Pancreas (tissue), 10 donors: ENCODE measurements at places on chromosomes 12 and 14. TPM values are rescaled to one million over a fixed set of nuclear protein-coding genes. Genes with fewer than 3 reads are reported as not detected.

GRCh38 chr12:57731411-57732080 lies 7.0 kb downstream of the AGAP2 start:
- no peak for DNase-seq
- H3K4me1 ChIP-seq: peaks cover 5% of the 10 kb centered on the region
- H3K27ac ChIP-seq: no peak overlapping the region
- H3K4me3 ChIP-seq: no peak overlapping the region

DNA sequence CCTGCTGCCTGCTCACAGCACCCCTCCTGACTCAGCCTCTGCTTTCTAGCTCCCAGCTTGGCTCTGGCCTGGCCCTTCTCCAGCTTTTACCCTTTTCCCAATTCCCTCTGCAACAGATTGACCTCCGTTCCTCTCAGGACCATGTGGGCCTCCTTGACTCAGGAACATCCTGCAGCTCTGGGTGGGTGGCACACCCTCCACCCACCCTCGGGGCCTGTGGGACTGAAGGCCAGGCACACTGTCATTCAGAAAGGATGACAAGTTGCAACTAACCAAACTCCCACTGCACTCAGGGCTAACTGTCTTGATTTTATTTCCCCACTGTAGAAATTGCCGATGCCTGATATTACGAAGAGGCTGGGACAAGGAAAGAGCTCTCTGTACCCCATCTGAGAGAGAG lies 59.4 kb downstream of the HELB start:
- DNase-seq: no peak
- no peak overlapping the region for H3K4me3 ChIP-seq
- no peaks in the 10 kb centered on the region for H3K27me3 ChIP-seq
- H3K36me3 ChIP-seq: no peaks in the 10 kb centered on the region
- H3K27ac ChIP-seq: no peak overlapping the region

GRCh38 chr12:106747973-106748436 lies 26.5 kb upstream of the RIC8B start:
- no peaks in the 10 kb centered on the region for H3K36me3 ChIP-seq
- H3K4me1 ChIP-seq: no peaks in the 10 kb centered on the region
- DNase-seq: no peak

DNA sequence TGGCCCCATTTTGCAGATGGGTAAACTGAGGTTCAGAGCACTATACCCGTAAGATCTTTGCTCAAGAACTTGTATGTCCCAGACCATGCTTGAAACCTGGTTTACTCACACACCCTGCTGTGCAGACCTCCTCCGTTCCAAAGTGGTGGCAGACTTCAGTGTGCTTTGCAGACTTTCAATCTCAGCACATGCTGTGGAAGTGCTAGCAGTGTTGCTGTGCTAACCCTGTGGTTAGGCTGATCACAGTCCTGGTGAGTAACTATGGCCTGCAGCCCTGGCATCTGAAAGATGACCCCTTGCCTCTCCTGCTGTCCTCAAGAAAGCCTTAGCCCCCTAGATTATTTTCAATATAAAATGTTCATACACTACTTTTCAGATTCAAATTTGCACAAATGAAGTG lies 450.6 kb downstream of the DPF3 start:
- H3K27ac ChIP-seq: no peak overlapping the region
- no peak overlapping the region for H3K4me3 ChIP-seq
- no peaks in the 10 kb centered on the region for H3K36me3 ChIP-seq
- H3K27me3 ChIP-seq: no peaks in the 10 kb centered on the region
- DNase-seq: no peak
- no peaks in the 10 kb centered on the region for H3K4me1 ChIP-seq

DNA sequence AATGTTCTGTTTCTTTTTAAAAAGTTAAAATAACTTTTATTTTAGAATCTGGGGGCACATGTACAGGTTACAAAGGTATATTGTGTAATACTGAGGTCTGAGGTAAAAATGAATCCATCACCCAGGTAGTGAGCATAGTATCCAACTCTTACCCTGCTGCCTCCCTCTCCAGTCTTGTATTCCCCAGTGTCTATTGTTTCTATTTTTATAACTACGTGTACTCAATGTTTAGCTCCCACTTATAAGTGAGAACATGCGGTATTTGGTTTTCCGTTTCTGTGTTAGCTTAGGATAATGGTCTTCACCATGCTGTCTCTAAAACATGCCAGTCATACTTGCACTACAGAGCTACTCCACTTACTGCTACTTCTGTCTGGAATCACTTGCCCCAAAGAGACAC lies 8.4 kb downstream of the FBXO33 start:
- H3K4me3 ChIP-seq: no peak overlapping the region
- H3K4me1 ChIP-seq: peaks cover 7% of the 10 kb centered on the region
- H3K36me3 ChIP-seq: no peaks in the 10 kb centered on the region

GRCh38 chr12:57869298-57869926 lies 22.9 kb upstream of the CTDSP2 start:
- DNase-seq: no peak
- H3K4me3 ChIP-seq: no peak overlapping the region
- no peak overlapping the region for H3K27ac ChIP-seq

DNA sequence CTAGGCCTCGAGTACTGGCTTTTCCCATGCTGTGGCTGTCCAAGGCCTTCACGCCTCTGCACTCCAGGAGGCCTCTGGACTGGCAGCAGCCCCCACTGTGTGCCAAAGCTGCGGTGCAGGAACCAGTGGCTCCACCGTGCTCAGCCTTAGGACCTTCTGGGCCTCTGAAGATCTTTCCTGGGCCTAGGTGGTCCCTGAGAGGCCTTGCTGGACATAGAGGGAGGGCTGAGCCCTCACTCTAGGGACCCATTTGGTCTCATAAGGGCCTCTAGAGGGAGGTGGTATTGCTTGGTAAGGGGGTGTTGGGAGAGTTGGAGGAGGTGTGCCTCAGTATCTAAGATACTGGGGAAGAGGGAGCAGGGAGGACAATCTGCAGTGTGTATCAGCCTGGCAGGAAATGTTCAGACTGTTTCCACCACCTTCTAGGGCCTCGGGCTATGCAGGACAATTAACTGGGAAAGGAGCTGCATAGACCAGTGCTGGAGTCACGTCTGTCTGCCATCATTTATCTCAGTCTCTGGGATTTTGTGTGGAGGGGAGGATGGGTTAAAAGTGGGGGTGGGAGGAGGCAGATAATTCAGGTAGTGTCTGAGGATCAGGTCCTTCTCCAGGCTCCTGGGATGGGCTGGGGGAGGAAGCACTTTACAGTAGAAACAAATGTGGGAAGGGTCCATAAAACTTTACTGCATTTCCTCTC lies 2.9 kb downstream of the HOXC5 start:
- no peaks in the 10 kb centered on the region for H3K36me3 ChIP-seq
- peaks cover 13% of the 10 kb centered on the region for H3K27me3 ChIP-seq
- no peak overlapping the region for H3K27ac ChIP-seq
- no peak for DNase-seq
- no peak overlapping the region for H3K4me3 ChIP-seq
- H3K4me1 ChIP-seq: no peaks in the 10 kb centered on the region

DNA sequence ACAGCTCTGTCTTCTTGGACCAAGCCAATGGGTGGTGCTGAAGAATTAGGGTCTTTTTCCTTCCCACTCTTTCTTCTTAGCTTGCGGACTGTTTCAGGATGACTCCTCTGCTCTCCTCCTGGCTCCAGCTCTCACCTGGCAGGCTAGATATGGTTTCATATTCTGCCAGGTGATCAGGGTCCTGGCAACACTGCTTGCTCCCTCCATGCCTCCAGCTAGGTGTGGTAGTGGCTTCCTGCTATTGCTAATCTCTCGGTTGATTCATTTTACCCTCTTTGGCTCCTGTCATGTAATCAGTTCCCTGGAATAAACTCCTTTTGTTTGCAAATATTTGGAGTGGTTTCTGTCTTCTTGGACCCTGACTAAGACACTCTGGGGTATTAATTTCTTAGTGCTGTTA lies 4.3 kb upstream of the GZMH start:
- no peak overlapping the region for H3K27ac ChIP-seq
- no peak for DNase-seq
- no peaks in the 10 kb centered on the region for H3K27me3 ChIP-seq
- no peaks in the 10 kb centered on the region for H3K4me1 ChIP-seq

GRCh38 chr14:20848955-20849570 lies 42.1 kb upstream of the RNASE3 start:
- no peaks in the 10 kb centered on the region for H3K36me3 ChIP-seq
- H3K4me3 ChIP-seq: no peak overlapping the region
- peak overlapping the region; percentile 4 for H3K27ac ChIP-seq
- H3K27me3 ChIP-seq: no peaks in the 10 kb centered on the region
- DNase-seq: no peak

- no peaks in the 10 kb centered on the region for H3K27me3 ChIP-seq
- H3K36me3 ChIP-seq: no peaks in the 10 kb centered on the region
- no peak overlapping the region for H3K27ac ChIP-seq
- no peak for DNase-seq
- no peaks in the 10 kb centered on the region for H3K4me1 ChIP-seq
- no peak overlapping the region for H3K4me3 ChIP-seq
Observed at GRCh38 chr12:129332286-129332685, 479.0 kb downstream of the GLT1D1 start.

- no peaks in the 10 kb centered on the region for H3K4me1 ChIP-seq
- no peaks in the 10 kb centered on the region for H3K36me3 ChIP-seq
- no peaks in the 10 kb centered on the region for H3K27me3 ChIP-seq
- no peak overlapping the region for H3K27ac ChIP-seq
- H3K4me3 ChIP-seq: no peak overlapping the region
- DNase-seq: no peak
Observed at GRCh38 chr12:28096649-28097048, 93.6 kb upstream of the CCDC91 start.

GRCh38 chr14:93952829-93953228 lies 23.5 kb downstream of the ASB2 start:
- DNase-seq: no peak
- H3K27me3 ChIP-seq: no peaks in the 10 kb centered on the region
- no peaks in the 10 kb centered on the region for H3K4me1 ChIP-seq
- no peaks in the 10 kb centered on the region for H3K36me3 ChIP-seq
- no peak overlapping the region for H3K27ac ChIP-seq

GRCh38 chr12:16324772-16325171 lies 22.7 kb upstream of the MGST1 start:
- H3K4me3 ChIP-seq: no peak overlapping the region
- H3K36me3 ChIP-seq: no peaks in the 10 kb centered on the region

- H3K27ac ChIP-seq: no peak overlapping the region
- no peak overlapping the region for H3K4me3 ChIP-seq
- H3K4me1 ChIP-seq: no peaks in the 10 kb centered on the region
- H3K36me3 ChIP-seq: no peaks in the 10 kb centered on the region
Observed at GRCh38 chr14:62162998-62163589, 400.9 kb downstream of the SNAPC1 start.

DNA sequence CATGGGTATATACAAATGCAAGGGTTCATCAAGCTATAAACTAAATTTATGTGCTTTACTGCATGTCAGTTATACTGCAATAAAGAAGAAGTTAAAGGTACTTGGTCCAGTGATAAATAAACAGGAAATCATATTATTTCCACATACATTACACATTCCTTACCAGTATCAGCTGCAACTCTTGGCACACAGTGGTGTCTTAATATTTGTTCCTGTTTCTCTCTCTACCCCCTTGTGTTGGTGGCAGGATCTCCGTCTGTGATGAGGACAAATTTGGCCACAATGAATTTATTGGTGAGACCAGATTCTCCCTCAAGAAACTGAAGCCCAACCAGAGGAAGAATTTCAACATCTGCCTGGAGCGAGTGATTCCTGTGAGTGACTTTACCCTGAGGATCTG lies 19.2 kb upstream of the OAS1 start:
- DNase-seq: no peak
- no peaks in the 10 kb centered on the region for H3K27me3 ChIP-seq
- H3K4me3 ChIP-seq: no peak overlapping the region
- H3K27ac ChIP-seq: no peak overlapping the region
- H3K36me3 ChIP-seq: no peaks in the 10 kb centered on the region
- no peaks in the 10 kb centered on the region for H3K4me1 ChIP-seq

DNA sequence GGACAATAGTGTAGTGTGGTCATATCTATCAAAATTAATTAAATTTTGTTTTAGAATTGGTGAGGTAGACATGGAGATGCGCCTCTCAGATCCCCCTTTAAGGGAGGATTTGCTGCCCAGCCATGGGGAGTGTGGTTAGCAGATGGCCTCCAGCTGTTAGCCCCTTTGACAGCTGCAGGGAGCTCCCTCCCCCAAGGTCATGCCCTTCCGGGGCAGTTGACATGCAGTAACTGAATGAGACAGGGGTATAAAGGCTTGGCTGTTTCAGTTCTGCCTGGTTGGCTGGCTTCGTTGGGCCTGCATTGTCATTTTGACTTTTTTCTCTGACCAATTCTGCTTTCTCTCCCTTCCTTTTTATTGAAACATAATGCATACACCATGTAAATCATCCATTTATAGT lies 291.5 kb upstream of the SRRM4 start:
- H3K4me3 ChIP-seq: no peak overlapping the region
- H3K27me3 ChIP-seq: no peaks in the 10 kb centered on the region
- H3K36me3 ChIP-seq: no peaks in the 10 kb centered on the region

GRCh38 chr14:68506645-68507419 lies 286.0 kb downstream of the ZFP36L1 start:
- DNase-seq: no peak
- H3K36me3 ChIP-seq: no peaks in the 10 kb centered on the region
- no peak overlapping the region for H3K27ac ChIP-seq
- no peaks in the 10 kb centered on the region for H3K27me3 ChIP-seq
- no peaks in the 10 kb centered on the region for H3K4me1 ChIP-seq
- H3K4me3 ChIP-seq: no peak overlapping the region

DNA sequence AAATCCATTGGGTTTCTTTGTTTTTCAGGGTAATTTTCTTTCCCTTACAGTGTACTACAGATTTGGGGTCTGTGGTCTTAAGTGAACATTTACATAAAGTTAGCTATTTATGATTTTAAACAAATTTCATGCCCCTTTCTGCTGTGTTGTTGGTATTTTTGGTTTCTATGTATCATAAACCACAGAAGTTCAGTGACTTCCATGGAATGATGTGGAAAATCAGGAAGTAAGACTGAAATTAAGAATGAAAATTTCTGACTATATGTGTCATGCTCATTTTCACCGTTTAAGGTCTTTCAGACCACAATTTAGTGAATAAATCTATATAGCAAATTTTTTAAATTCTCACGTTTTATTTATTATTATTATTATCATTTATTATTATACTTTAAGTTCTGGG lies 31.7 kb downstream of the ETV6 start:
- no peak for DNase-seq
- H3K4me3 ChIP-seq: no peak overlapping the region
- H3K27me3 ChIP-seq: no peaks in the 10 kb centered on the region
- H3K4me1 ChIP-seq: peaks cover 32% of the 10 kb centered on the region
- H3K36me3 ChIP-seq: no peaks in the 10 kb centered on the region

DNA sequence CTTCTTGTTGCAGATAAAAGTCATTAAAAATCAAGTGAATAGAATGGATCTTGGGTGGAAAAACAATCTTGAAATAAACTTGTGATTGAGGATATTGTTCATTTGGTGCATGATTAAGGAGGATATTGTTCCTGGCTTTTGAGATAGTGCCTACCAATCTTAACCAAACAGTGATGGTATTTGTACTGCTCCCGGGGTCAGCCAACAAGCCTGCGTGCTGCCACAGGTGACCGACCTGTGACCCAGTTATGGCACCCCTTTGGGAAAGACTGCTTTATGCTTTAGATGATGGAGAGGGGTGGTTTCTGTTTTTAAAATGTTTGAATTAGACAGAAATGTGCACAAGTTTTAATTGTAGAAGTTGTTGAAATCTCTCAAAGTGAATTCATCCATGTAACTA lies 41.6 kb downstream of the SUDS3 start:
- no peak overlapping the region for H3K4me3 ChIP-seq
- H3K36me3 ChIP-seq: no peaks in the 10 kb centered on the region
- no peaks in the 10 kb centered on the region for H3K4me1 ChIP-seq
- no peaks in the 10 kb centered on the region for H3K27me3 ChIP-seq
- no peak overlapping the region for H3K27ac ChIP-seq

Gene KRT2
- total RNA-seq: not detected

Gene CLEC2A
- total RNA-seq: not detected

Gene LHX5
- not detected for total RNA-seq
